Thyroid gland (tissue), 4 donors: ENCODE measurements at places on chromosomes 2 and 18. TPM values are rescaled to one million over a fixed set of nuclear protein-coding genes. Genes with fewer than 3 reads are reported as not detected.

GRCh38 chr2:1652034-1652790 lies 92.1 kb downstream of the PXDN start:
- H3K27me3 ChIP-seq: no peaks in the 10 kb centered on the region
- H3K4me3 ChIP-seq: no peak overlapping the region
- H3K27ac ChIP-seq: peak overlapping the region; percentile 56

Gene CHRNG
- total RNA-seq: not detected

- no peaks in the 10 kb centered on the region for H3K36me3 ChIP-seq
- H3K4me1 ChIP-seq: no peaks in the 10 kb centered on the region
- H3K27ac ChIP-seq: no peak overlapping the region
- no peak for DNase-seq
- no peak overlapping the region for H3K4me3 ChIP-seq
- no peaks in the 10 kb centered on the region for H3K27me3 ChIP-seq
Measured at GRCh38 chr18:76838182-76838581, 15.8 kb downstream of the ZNF236 start.

- peaks cover 11% of the 10 kb centered on the region for H3K4me1 ChIP-seq
- H3K4me3 ChIP-seq: no peak overlapping the region
- H3K36me3 ChIP-seq: no peaks in the 10 kb centered on the region
- H3K27ac ChIP-seq: no peak overlapping the region
- no peak for DNase-seq
Measured at GRCh38 chr2:120599072-120599471, 136.6 kb upstream of the GLI2 start.

Gene SH3YL1
- total RNA-seq: 76.9 TPM

DNA sequence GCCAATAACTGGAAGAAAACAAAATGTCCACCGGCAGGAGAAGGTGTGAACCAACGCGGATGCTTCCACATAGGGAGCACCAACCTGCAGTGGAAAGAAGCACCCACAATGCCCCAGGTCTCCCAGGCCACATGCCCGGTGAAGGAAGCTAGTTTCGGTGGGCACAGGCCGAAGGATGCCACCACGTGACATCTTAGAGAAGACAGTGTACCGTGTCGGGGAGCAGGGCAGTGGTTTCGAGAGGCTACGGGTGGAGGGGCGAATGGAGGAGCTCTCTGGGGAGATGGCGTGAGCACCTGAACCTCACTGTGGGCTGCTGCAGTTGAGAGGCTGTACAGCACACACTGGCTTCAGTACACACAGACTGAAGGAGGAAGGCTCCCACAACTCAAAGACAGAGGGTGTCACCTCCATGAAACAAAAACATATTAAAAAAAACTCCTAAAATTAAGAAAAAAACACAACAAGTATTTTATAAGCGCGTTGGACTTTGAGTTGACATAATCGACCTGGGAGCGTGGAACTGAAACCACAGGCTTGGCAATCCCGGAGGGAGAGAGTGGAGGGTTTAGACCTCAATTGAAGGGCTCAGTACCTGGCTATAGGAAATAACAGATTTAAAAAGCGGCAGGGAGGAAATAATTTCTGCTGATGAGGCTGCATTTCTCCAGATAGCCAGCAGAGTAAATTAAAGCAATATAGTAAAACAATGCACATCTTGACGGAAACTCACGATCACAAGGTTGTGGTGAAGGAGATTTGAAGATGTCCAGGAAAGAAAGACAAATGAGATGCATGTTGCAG lies 160.1 kb downstream of the RTP5 start:
- no peaks in the 10 kb centered on the region for H3K27me3 ChIP-seq
- no peak overlapping the region for H3K27ac ChIP-seq
- H3K4me3 ChIP-seq: no peak overlapping the region
- no peaks in the 10 kb centered on the region for H3K36me3 ChIP-seq
- DNase-seq: no peak
- H3K4me1 ChIP-seq: no peaks in the 10 kb centered on the region

DNA sequence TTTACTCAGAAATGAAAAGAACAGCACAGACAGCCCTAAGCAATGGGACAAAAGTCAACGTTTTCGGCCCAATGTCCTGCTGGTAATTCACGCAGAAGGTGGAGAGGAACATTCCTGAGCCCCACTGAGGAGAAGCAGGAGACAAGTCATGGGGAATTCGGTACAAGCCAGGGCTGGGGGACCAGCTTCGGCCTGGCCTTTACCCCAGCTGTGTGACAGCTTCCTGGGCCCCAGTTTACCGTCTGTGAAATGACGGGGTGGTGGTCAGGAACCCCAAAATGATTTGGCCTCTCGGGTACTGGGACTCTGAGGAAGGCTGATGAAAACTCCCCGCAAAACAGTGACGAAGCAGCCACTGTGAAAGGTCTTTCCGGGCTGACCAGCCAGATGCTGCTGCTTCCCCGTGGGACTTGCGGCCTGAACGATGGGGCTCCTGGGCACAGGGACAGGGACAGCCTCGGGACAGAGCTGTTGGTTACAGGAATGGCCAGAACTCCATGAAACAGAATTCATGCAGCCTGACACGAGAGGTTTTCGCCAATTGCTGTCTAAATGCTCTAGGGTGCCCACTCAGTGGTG lies 21.6 kb downstream of the KIF1A start:
- no peaks in the 10 kb centered on the region for H3K4me1 ChIP-seq
- no peak overlapping the region for H3K4me3 ChIP-seq
- H3K27ac ChIP-seq: no peak overlapping the region
- no peaks in the 10 kb centered on the region for H3K36me3 ChIP-seq

Gene TDRD15
- 0.08 TPM for total RNA-seq

DNA sequence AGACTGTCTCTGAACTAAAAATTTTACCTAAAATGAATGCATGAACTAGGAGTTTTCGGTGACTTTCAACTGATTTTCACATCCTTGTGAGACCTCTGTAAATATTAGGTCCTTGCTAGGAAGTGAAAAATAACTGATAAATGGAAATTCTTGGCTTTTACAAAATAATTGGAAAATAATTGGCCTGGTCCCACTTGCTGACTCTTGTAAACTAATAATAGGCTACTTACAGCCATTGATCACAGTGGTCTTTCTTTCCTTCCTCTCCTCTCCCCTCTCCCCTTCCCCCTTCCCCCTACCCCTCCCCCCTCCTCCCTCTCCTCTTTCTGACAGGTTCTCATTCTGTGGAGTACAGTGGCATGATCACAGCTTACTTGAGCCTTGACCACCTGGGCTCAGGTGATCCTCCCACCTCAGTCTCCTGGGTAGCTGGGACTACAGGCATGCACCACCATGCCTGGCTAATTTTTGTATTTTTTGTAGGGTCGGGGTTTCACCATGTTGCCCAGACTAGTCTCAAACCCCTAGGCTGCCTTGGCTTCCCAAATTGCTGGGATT lies 38.3 kb downstream of the UGP2 start:
- no peak overlapping the region for H3K4me3 ChIP-seq
- no peak for DNase-seq
- H3K27ac ChIP-seq: no peak overlapping the region
- peaks cover 9% of the 10 kb centered on the region for H3K4me1 ChIP-seq
- no peaks in the 10 kb centered on the region for H3K27me3 ChIP-seq

GRCh38 chr2:20145497-20146193 lies 79.3 kb downstream of the SDC1 start:
- H3K4me3 ChIP-seq: no peak overlapping the region
- no peaks in the 10 kb centered on the region for H3K27me3 ChIP-seq
- peak; percentile 66 for DNase-seq
- no peaks in the 10 kb centered on the region for H3K36me3 ChIP-seq
- H3K27ac ChIP-seq: peak overlapping the region; percentile 26
- peaks cover 41% of the 10 kb centered on the region for H3K4me1 ChIP-seq
